ENCODE measurements at places on chromosomes 5 and 9.

- peak; percentile 17 for DNase-seq
Measured at GRCh38 chr5:159444441-159445082, 114.3 kb upstream of the IL12B start.

DNA sequence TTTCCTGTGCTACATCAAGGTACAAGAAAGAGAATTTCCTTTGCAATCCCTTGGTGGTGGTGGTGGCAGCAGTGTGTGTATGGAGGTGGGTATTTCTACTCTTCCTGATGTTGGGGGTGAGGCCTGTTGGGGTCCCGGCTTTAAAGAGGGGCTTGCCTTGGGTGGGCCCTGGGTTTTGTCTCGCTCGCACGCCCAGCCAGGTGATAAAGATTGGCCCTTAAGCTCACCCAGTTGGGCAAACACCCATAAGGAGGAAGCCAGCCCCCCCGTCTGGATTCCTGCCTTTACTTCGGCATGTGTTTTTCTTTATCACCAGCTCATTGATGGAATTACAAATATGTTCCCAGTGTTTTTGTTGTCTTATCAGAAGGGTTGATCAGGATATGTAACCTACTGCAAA, 16.0 kb upstream of the SARDH start:
- DNase-seq: no peak

GRCh38 chr9:121154782-121155181, 46.9 kb downstream of the RAB14 start:
- no peak for DNase-seq

DNA sequence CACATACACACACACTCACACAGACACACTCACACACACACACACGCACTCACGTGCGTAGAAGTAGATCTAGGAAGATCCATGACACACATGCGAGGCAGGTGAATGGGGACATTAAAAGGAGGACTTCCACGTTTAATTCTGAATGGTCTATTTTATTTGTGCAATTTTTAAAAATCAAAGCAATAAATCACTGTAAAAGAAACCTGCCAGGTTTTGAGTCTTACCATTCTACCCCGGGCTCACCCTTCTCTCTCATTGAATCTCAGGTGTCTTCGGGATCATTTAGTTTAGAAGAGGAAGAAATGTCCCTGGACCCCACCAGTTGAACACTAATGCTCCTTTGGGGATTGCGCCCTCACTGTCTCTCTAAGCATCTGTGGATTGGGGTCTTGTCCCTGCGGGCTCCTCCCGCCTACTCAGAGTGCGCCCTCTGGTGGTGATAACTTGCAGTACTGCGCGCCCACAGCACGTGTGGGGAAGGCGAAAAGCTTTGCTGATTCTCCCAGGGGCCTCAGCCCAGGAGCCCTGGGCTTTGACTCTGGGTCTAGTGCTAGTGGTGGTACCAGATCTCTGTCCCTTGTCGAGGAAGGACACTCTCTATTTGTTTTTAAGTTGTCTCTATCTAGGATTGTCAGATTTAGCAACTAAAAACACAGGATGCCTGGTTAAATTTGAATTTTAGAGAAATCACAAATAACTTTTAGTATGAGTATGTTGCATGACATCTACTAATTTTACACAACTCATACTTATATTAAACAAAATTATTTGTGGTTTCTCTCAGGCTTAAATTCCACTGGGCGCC, 34.8 kb downstream of the BOD1 start:
- no peak for DNase-seq

DNA sequence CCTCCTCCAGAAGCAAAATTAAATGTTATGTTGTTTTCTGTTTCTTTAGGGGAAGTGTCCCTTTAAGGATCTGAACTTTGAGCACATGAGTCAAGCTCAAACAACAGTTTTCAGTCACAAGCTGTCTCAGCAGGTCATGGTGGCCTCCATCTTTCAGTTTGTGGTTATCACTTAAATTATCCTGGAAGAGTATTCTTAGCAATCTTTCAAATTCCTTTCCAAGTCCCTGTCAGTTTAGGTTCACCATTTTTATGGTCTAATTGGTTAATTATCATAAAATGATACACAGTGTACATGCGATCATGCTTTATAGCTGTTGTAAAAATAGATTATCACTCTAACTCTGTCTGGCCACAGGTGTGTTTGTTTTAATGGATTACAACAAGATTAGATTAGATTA, 43.1 kb upstream of the SELENOP start:
- no peak for DNase-seq

DNA sequence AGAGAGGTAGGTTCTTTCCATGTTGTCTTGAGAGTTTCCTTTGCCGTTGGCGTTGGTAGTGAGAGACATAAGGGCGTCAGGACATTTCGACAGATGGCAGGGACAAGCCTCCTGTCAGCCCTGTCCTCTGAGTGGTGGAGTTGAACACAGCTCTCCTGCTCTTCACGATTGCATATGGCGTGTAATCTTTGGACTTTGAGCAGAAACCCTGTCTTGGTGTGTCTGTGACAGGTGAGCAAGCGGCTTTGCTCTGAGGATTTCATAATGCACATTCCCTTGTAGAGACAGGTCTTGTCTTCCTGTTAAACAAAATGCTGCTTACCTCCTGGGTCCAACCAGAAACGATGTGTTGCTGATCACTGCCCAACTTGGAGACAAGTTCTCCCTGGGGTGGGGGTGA, 146.5 kb downstream of the NXNL2 start:
- DNase-seq: no peak

- DNase-seq: no peak
Measured at GRCh38 chr5:93305984-93306383, 275.0 kb downstream of the NR2F1-AS1 start.

GRCh38 chr9:92954049-92954861, 6.9 kb downstream of the FGD3 start:
- no peak for DNase-seq

GRCh38 chr9:77582961-77583576, 65.1 kb downstream of the GNA14 start:
- DNase-seq: no peak
